Right atrium auricular region (tissue), 2 donors: ENCODE measurements at places on chromosomes 6 and 20. TPM values are rescaled to one million over a fixed set of nuclear protein-coding genes. Genes with fewer than 3 reads are reported as not detected.

DNA sequence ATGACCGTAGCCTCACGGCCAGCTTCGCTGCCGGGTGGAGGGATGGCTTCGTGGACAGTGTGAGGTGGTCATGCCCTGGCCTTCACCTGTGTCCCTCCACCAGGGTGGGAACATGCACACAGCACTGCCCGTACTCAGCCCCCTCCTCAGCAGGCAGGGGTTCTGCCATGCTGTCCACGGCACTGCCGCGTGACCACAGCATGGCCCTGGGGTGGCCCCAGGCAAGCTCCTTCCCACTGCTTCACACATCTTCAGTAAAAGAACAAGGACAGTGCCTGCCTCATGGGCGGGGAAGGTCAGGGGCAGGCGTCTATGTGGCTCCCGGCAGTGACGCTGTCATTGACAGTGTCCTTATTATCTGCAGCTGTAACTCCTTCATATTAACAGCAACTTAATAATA lies 205.9 kb downstream of the TAF4 start:
- H3K27ac ChIP-seq: no peak overlapping the region
- no peaks in the 10 kb centered on the region for H3K27me3 ChIP-seq
- DNase-seq: no peak
- H3K4me1 ChIP-seq: no peaks in the 10 kb centered on the region
- no peak overlapping the region for H3K4me3 ChIP-seq

Gene OR2B6
- total RNA-seq: not detected

DNA sequence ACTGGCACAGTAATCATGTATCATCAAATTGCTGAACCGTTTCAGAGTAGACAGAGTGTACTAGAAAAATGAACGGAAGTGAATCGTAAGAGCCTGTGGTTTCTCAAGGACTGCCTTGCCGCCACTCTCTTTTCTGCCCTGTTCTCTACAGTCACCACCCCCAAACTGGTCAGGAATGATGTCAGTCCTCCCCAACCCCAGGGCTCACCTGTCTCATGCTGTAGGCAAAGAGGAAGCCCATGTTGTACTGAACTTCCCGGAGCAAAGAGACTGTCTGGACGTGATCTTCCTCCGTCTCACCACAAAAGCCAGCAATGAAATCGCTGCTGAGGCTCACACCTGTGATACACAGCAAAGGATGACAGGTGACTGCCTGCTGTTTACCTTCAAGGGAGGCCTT lies 31.0 kb downstream of the CDK5RAP1 start:
- no peak overlapping the region for H3K27ac ChIP-seq
- peaks cover 87% of the 10 kb centered on the region for H3K36me3 ChIP-seq
- DNase-seq: no peak
- H3K4me1 ChIP-seq: no peaks in the 10 kb centered on the region
- no peaks in the 10 kb centered on the region for H3K27me3 ChIP-seq
- no peak overlapping the region for H3K4me3 ChIP-seq

Gene SLC25A27
- total RNA-seq: 6.2 TPM

- no peak overlapping the region for H3K4me3 ChIP-seq
- H3K4me1 ChIP-seq: no peaks in the 10 kb centered on the region
- DNase-seq: no peak
- no peaks in the 10 kb centered on the region for H3K27me3 ChIP-seq
- H3K36me3 ChIP-seq: no peaks in the 10 kb centered on the region
Measured at GRCh38 chr6:54719633-54720032, 126.9 kb upstream of the FAM83B start.

DNA sequence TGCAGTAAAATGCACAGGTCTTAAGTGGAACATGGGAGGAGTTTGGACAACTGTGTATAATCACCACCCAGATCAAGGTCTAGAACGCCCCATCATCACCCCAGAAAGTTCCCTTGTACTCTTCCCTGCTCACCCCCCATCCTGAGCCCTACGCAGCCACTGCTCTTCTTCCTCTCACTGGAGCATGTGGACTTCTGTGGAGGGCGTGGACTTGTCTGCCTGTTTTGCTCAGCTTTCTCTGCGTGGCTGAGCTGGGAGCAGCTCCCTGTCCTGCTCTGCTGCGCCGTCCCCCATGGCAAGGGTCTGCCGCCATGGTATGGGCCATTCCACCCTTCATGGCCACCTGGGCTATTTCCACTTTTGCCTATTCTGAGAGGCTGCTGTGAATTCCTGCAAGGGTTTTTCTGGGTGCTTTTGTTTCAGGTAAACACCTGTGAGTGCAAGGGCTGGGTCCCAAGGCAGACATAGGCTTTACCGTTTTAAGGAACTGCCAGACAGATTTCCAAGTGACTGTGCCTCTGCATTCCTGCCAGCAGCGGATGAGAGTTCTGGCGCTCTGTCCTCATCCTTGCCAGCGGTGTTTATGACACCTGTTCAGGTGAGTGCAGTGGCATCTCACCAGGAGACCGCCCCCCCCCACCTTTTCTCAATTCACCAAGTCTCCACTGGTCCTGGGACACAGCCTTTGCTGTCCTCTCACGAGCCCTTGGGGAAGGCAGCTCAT lies 19.7 kb downstream of the PCK1 start:
- H3K4me3 ChIP-seq: no peak overlapping the region
- H3K27ac ChIP-seq: no peak overlapping the region
- DNase-seq: no peak
- no peaks in the 10 kb centered on the region for H3K27me3 ChIP-seq
- H3K4me1 ChIP-seq: no peaks in the 10 kb centered on the region
- no peaks in the 10 kb centered on the region for H3K36me3 ChIP-seq
